Effector CD4-positive, alpha-beta T cell (primary cell): ENCODE measurements at places on chromosomes 16 and 17.

DNA sequence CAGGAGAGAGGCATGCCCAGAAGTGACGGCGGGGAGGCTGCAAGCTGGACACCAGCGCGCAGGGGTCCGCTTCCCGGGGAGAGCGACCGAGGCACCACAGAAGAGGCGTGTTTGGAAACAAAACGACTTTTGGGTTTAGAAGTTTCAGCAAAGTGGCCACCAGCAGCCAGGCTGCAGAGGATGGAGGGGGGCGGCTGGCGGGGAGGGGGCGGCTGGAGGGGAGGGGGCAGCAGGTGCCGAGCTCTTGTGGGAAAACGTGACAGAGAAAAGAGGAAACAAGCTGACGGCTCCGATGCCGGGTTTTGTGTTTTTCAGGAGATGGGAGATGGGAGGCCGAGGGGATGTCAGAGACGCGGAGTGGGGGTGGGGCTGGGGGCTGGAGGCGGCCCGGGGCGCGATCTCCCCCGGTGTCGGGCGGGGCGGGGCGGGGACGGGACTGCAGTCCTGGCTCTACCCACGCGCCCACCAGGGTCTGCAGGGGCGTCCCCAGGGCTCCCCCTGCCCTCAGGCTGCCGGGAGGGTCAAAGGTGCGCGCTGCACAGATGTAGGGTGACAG is 32.1 kb upstream of the RPH3AL start:
- no peak for DNase-seq

DNA sequence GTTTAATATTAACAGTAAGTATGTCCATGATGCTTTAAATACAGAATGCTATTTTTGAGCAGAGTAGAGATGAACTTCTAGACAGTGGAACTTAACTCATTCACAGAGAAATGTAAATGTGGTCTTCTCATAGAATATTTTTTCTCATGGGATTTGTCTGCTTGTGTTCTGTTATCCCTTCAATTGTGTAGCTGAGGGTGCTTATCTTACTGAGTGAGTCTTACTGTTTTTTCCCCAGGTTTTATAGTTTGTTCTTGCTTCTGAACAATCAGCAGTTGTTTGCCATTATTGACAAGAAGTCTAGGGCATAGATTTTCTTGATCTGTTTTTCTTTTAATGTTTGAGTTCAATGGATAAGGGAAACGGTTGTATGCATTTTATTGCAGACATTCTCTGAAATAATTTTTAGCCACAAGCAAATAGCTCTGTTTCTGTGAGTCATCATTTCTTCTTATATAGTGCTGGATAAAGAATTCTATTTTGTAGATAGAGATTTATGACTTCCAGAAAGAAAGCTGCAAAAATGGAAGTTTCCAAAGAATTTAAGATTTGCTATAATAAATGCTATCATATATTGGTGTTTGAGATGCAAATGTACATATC is 60.5 kb downstream of the NF1 start:
- DNase-seq: no peak

GRCh38 chr17:41812381-41813151 is at the start of gene FKBP10:
TSS of gene FKBP10 (plus strand) at chr17:41813004. CDS start at chr17:41813035, 31 bp downstream.
- peak; percentile 12 for DNase-seq

GRCh38 chr16:14310519-14310991 is 239.4 kb downstream of the MRTFB start:
- no peak for DNase-seq

DNA sequence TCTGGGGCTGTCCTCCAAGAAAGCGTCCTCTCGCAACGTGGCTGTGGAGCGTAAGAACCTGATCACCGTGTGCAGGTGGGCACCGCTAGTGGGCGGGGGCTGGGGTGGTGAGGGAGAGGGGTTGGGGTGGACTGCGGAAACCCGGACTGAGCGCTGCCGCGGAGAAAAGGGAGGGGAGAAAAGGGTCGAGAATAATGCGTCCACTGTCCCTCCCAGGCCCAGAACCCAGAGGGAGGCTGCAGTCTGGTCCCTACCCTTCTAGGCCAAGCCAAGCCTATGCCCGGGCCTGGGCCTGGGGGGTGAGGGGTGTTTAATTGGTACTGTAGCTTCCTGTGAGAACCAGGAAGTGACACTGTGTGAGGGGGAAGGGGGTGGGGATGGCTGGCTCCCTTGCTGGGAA is 464 bp downstream of the RUNDC3A start:
- DNase-seq: no peak

- no peak for DNase-seq
Measured at GRCh38 chr17:65455972-65456343, 105.5 kb downstream of the AXIN2 start.

GRCh38 chr17:65022751-65023700 is 33.5 kb downstream of the GNA13 start:
- no peak for DNase-seq

GRCh38 chr17:28957277-28957991 is 6.1 kb upstream of the PHF12 start:
- no peak for DNase-seq

- no peak for DNase-seq
Measured at GRCh38 chr16:79509906-79510305, 90.6 kb downstream of the MAF start.

DNA sequence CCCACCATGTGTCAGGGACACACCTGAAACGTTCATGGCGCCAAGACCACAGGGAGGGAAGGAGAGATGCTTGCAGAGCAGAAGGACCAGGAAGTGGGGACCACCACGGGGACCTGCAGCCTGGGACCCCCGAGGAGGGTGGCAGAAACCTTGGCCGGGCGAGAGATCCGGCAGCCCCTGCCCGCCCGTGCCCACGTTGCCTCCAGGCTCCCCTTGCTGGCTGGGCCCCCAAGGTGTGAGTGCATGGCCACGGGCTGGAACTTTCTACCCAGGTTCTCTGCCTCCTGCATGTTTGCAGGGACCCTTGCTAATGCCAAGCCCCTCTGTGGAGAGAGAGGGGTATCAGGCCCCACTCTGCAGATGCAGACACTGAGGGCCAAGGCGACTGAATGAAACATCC is 50.4 kb downstream of the USP22 start:
- DNase-seq: no peak

DNA sequence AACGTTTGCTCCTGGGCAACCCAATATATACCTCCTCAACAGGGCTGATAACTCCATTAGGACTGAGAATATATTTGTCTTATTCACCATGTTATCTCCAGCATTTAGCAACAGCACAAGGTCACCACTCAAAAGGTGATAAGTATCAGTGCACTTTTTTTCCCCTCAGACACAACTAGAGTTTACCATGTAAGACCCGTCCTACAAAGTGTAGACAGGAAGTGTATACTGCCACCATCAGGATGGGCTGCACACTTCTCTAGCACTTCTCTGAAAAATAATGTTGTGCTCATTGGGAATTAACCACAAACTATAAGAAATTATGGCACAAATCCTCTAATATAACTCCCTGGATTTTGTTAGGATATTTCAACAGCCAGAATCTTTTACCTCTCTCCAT is 5.7 kb upstream of the VAT1L start:
- DNase-seq: no peak

GRCh38 chr17:48283411-48283810 is 146.6 kb downstream of the SKAP1 start:
- no peak for DNase-seq

GRCh38 chr17:11880714-11881113 is 116.6 kb downstream of the ZNF18 start:
- no peak for DNase-seq

GRCh38 chr16:81564421-81564911 is 119.9 kb downstream of the CMIP start:
- no peak for DNase-seq

DNA sequence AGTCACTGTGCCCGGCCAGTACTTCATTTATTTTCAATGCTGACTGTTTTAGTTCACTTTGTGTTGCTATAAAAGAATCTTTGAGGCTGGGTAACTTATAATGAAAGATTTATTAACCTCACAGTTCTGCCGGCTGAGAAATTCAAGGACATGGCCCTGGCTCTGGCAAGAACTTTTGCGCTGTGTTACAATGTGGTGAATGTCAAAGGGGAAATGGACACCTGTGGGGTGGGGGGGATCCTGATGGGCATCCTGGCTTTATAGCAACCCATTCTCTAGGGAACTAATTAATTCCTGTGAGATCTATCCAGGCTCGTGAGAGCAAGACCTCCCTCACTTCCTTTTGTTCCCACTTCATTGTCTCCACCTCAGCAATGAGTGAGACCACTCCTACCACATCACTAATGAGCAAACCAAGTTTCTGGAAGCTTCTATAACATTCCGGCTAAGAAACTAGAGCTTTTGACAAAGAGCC is 17.1 kb upstream of the CDH3 start:
- no peak for DNase-seq

- no peak for DNase-seq
Measured at GRCh38 chr17:50834429-50835300, 721 bp upstream of the WFIKKN2 start.
